ENCODE measurements at places on chromosomes 12 and 14.
A peak's percentile ranks its signal among the peaks of the same experiment; 100 is the strongest.

GRCh38 chr12:4003576-4003975 is 130.4 kb upstream of the PARP11 start:
- DNase-seq, result no peak

GRCh38 chr12:95582230-95583058 is 31.2 kb upstream of the USP44 start:
- DNase-seq, result no peak

- no peak for DNase-seq
These were observed 144.9 kb downstream of the PDE3A start for GRCh38 chr12:20513189-20513588.

GRCh38 chr14:106845286-106846087 is 1319.1 kb downstream of the TMEM121 start:
- DNase-seq, result peak; percentile 29

DNA sequence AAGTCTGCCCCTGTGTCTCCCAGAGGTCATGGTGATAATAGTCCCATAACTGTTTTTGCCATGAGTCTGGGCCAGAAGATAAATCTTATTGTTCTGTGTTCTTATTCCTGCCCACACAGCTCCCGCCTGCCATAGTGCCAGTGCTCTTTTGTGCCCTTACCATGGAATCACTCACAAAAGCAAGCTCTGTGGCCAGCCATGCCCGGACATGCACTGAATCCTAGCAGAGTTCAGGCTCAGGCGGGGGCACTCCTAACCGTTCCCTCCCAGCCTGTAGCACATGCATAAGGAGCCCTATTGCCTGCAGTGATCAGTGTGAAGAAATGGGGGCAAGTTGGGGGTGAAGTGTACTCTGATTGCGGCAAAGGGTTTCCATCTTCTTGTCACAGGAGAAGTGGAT is 33.3 kb downstream of the DHRS2 start:
- DNase-seq, result no peak

- DNase-seq, result no peak
These were observed 5.0 kb upstream of the RFLNA start for GRCh38 chr12:124289634-124290600.
